PC-3 (cell line): ENCODE measurements at places on chromosomes 1 and 21.

GRCh38 chr1:46288485-46289133 is 14.8 kb downstream of the LRRC41 start:
- peaks cover 23% of the 10 kb centered on the region for H3K4me1 ChIP-seq
- no peak overlapping the region for H3K4me3 ChIP-seq
- peak overlapping the region; percentile 47 for H3K27ac ChIP-seq
- peak; percentile 81 for DNase-seq
- peaks cover 30% of the 10 kb centered on the region for H3K36me3 ChIP-seq

GRCh38 chr1:10347109-10347508 is 51.8 kb upstream of the PGD start:
- no peaks in the 10 kb centered on the region for H3K27me3 ChIP-seq
- H3K36me3 ChIP-seq: no peaks in the 10 kb centered on the region; the same call in 1 of the 2 replicates
- no peaks in the 10 kb centered on the region for H3K4me1 ChIP-seq
- H3K27ac ChIP-seq: no peak overlapping the region
- H3K4me3 ChIP-seq: no peak overlapping the region

DNA sequence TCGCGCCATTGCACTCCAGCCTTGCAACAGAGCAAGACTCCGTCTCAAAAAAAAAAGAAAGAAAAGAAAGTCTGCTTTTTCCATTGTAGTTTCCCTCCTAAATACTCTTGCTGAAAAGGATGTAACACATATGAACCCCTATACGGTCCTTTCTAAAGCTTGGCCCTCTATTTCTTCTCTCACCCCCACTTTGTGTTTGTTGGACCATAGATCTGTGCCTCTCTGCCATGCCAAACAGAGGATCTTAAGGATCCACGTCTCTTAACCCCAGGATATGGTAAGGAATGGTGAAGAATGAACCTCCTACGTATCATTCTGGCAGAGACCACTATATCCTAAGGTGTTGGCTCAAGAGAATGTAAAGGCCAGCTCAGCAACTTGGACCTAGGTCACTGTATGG is 18.7 kb upstream of the LAX1 start:
- H3K4me1 ChIP-seq: no peaks in the 10 kb centered on the region
- H3K36me3 ChIP-seq: no peaks in the 10 kb centered on the region
- no peak overlapping the region for H3K4me3 ChIP-seq
- no peak for DNase-seq
- no peak overlapping the region for H3K27ac ChIP-seq
- H3K27me3 ChIP-seq: no peaks in the 10 kb centered on the region

DNA sequence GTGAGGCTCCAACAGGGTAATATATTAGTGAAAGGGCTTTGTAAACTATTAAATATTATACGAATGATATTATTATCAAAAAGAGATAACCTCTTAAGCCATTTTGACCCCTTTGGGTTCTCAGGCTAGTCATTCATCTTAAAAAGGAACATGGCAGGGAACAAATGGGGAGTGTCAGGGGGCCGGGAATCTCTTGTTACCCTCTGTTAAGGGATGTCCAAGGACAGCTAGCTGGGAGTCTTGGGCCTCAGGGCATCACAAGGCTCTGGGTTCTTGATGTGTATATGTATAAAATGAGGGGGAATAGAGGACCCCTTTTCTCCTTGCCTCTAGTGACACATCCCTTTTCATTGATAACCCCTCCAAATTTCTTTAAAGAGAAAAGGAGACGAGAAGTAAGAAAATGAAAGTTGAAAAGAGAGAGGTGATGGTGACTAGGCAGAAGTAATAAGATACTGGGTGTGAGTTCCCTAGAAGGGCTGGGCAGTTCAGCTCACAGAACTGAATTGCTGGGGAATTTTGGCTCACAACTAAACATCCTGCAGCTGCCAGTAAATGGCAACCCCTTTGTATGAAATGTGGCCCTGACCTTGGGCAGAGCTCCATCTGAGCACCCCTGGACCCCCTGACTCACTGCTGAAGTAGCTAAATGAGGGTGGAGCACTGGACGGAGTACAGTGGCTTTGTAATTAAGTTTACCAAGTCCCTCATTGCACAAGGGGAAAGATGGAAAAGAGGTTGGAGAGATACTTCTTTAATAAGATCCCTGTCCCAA is 20.0 kb upstream of the ZNF326 start:
- no peak overlapping the region for H3K4me3 ChIP-seq
- DNase-seq: no peak
- no peak overlapping the region for H3K27ac ChIP-seq
- H3K36me3 ChIP-seq: no peaks in the 10 kb centered on the region
- H3K4me1 ChIP-seq: peaks cover 30% of the 10 kb centered on the region

DNA sequence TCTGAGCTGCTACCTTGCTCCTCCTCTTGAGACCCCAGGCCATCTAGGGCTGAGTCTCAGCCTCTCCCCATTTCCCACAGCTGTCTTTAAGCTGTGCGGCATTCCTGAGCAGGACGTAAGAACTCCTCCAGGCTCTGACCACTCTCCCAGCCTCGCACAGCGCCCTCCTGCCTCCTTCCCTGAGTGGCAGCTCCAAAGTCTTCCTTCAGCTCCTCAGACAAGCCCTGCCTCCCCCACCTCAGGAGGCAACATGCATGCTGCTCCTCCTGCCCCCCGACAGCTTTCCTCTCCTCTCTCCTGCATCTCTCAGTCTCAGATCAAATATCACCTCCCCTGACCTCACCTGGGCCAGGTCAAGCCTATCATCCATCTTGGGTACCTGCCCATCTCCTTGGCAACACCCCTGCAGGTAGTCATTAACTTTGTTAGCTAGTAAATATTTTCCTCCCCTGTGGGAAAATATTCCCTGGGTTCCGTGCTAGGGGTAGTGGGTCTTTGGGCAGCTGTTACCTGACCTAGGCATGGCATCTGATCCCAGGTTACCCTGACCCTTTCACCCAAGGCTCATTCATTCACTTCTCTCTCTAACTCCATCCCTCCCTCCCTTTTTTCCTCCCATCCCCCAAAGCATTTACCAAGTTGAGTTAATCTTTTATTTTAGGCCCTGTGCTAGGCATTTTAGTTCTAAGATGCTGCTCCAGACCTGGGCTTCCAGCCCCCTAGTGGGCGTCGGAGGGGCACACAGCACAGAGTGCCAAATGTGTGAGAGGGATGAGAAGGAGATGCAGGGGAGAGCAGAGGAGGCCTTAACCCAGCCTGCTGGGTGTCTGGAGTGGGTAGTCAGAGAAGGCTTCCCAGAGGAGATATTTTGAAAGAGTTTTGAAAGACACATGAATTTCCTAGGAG is 419.9 kb downstream of the PTPRU start:
- no peak overlapping the region for H3K27ac ChIP-seq
- DNase-seq: peak; percentile 42
- H3K4me3 ChIP-seq: no peak overlapping the region
- H3K4me1 ChIP-seq: no peaks in the 10 kb centered on the region
- 0 out of 2 replicates have a peak, but pooled peaks cover 3% of the 10 kb centered on the region for H3K36me3 ChIP-seq

DNA sequence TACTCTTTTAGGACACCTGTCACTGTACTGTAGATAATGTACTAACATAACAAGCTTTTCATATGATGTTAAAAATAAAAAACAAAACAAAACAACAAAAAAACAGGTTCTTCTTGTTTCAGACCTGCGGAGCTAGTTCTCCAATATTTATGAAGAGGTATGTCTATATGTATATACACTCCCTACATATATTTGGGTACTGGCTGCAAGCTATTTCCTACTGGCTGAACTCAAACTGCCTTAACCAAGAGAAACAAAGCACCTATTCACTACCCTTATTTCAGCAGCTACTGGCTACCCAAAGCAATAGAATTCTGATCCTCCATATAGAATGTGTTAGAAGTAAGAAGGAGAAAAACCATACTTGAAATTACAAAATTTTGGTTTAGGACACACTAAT is 73.5 kb downstream of the ABL2 start:
- H3K4me1 ChIP-seq: peaks cover 7% of the 10 kb centered on the region
- H3K27me3 ChIP-seq: no peaks in the 10 kb centered on the region
- no peak overlapping the region for H3K4me3 ChIP-seq
- H3K36me3 ChIP-seq: no peaks in the 10 kb centered on the region
- DNase-seq: peak; percentile 22

GRCh38 chr1:184909019-184909418 is 65.3 kb downstream of the NIBAN1 start:
- no peak for DNase-seq
- no peaks in the 10 kb centered on the region for H3K36me3 ChIP-seq
- no peak overlapping the region for H3K27ac ChIP-seq
- no peaks in the 10 kb centered on the region for H3K27me3 ChIP-seq
- peaks cover 13% of the 10 kb centered on the region for H3K4me1 ChIP-seq

GRCh38 chr21:41765973-41766882 is 624 bp downstream of the RIPK4 start:
- H3K4me1 ChIP-seq: peaks cover 51% of the 10 kb centered on the region
- H3K27ac ChIP-seq: peak overlapping the region; percentile 97
- H3K4me3 ChIP-seq: peak overlapping the region; percentile 94
- DNase-seq: no peak
- peaks cover 43% of the 10 kb centered on the region for H3K36me3 ChIP-seq

DNA sequence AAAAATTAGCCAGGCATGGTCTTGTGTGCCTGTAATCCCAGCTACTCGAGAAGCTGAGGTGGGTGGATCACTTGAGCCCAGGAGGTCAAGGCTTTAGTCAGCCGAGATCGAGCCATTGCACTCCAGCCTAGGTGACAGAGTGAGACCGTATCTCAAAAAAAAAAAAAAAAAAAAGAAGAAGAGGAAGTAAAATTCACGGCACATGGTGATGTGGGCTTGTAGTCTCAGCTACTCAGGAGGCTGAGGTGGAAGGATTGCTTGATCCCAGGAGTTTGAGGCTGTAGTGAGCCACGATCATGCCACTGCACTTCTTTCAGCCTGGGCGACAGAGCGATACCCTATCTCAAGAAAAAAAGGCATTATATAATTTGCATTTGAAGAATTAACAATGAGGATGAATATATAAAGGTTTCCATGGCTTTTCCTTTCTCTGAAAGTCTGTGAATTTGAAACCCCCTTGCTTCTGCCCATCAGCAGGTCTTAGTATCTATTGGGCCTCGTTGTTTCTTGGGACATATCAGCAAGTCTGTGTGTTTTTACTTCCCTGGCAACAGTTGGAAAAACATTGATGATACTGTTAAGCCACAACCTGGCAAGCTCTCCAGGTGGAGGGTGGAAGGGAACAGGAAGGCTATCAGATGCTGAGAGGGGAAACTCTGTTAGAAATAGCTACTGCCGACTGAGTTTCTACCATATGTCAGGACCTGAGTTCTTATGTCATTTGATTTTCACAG is 4.6 kb upstream of the PLA2G2D start:
- H3K27me3 ChIP-seq: peaks cover 6% of the 10 kb centered on the region; the same call in 1 of the 2 replicates
- H3K4me1 ChIP-seq: peaks cover 13% of the 10 kb centered on the region
- no peak overlapping the region for H3K27ac ChIP-seq
- H3K4me3 ChIP-seq: no peak overlapping the region
- DNase-seq: peak; percentile 16

- peaks cover 9% of the 10 kb centered on the region for H3K4me1 ChIP-seq
- peak; percentile 65 for DNase-seq
- H3K4me3 ChIP-seq: no peak overlapping the region
- no peaks in the 10 kb centered on the region for H3K36me3 ChIP-seq
- no peak overlapping the region for H3K27ac ChIP-seq
These were observed 42.3 kb downstream of the STYXL2 start for GRCh38 chr1:167136191-167136614.

GRCh38 chr1:54987919-54988705 is 7.7 kb downstream of the TMEM61 start:
- no peaks in the 10 kb centered on the region for H3K27me3 ChIP-seq
- no peaks in the 10 kb centered on the region for H3K4me1 ChIP-seq
- H3K4me3 ChIP-seq: no peak overlapping the region
- no peak for DNase-seq
- H3K27ac ChIP-seq: no peak overlapping the region
- H3K36me3 ChIP-seq: no peaks in the 10 kb centered on the region

GRCh38 chr1:243968413-243968812 is 82.7 kb upstream of the ZBTB18 start:
- no peak overlapping the region for H3K27ac ChIP-seq
- no peaks in the 10 kb centered on the region for H3K36me3 ChIP-seq
- no peak for DNase-seq
- H3K4me3 ChIP-seq: no peak overlapping the region
- no peaks in the 10 kb centered on the region; the same call in 1 of the 2 replicates for H3K4me1 ChIP-seq
- no peaks in the 10 kb centered on the region for H3K27me3 ChIP-seq

DNA sequence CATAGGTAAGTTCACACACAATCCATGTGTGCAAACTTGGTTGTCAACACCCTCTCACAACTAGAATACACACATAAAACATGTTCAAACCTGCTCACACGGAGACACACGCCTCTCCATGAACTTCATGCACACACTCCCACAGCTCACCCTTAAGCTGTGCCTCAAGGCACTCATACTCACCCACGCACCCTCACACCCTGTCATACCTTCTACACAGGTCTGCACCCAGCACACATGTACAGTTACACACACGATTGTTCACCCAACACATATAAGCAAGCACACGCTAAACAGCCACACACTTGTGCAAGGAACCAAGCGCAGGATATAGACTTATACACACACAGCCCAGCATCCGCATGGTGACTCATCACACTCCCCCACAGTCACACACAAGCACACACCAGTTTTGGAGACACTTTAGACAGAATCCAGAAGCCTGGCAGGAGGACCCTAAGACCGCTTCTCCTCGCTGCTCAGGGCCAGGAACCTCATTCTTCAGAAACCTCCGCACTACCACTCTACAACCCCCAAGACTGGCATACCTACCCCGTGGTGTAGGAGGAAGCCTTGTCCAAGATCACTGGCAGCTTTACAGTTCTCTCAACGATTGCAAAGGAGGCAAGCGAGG is 58.7 kb upstream of the ZC3H12A start:
- H3K27ac ChIP-seq: no peak overlapping the region
- no peak for DNase-seq
- H3K27me3 ChIP-seq: peaks cover 27% of the 10 kb centered on the region; the same call in 1 of the 2 replicates
- H3K4me1 ChIP-seq: no peaks in the 10 kb centered on the region
- no peak overlapping the region for H3K4me3 ChIP-seq
- no peaks in the 10 kb centered on the region for H3K36me3 ChIP-seq

GRCh38 chr1:209777587-209777986 is 6.8 kb downstream of the C1orf74 start:
- H3K27me3 ChIP-seq: no peaks in the 10 kb centered on the region
- no peak for DNase-seq
- no peaks in the 10 kb centered on the region for H3K4me1 ChIP-seq

DNA sequence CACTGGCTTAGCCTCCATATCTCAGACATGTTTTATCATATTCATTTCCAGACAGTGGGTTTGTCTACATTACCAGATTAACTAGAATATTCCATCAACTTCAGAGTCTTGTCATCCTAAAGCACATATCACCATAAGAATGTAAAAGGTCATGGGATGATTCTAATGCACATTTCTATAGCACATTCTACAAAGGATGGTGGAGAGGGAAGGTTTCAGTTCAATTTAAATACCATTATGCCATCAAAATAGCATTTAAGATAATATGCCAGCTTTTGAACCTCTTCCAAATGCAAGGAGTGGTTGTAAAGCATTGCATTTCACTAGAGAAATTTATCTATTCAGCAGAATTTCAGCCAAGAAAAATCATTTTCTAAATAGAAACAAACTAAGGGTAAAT is 970.5 kb downstream of the TTLL7 start:
- no peaks in the 10 kb centered on the region for H3K36me3 ChIP-seq
- no peak for DNase-seq
- no peak overlapping the region for H3K27ac ChIP-seq
- H3K4me3 ChIP-seq: no peak overlapping the region
- H3K27me3 ChIP-seq: no peaks in the 10 kb centered on the region

GRCh38 chr1:109298666-109299557 is 7.9 kb downstream of the MYBPHL start:
- no peaks in the 10 kb centered on the region for H3K36me3 ChIP-seq
- H3K4me1 ChIP-seq: no peaks in the 10 kb centered on the region; the same call in 1 of the 2 replicates
- H3K4me3 ChIP-seq: no peak overlapping the region
- H3K27ac ChIP-seq: no peak overlapping the region
- DNase-seq: peak; percentile 36
- no peaks in the 10 kb centered on the region for H3K27me3 ChIP-seq
